ENCODE measurements at places on chromosomes 7 and 10.

DNA sequence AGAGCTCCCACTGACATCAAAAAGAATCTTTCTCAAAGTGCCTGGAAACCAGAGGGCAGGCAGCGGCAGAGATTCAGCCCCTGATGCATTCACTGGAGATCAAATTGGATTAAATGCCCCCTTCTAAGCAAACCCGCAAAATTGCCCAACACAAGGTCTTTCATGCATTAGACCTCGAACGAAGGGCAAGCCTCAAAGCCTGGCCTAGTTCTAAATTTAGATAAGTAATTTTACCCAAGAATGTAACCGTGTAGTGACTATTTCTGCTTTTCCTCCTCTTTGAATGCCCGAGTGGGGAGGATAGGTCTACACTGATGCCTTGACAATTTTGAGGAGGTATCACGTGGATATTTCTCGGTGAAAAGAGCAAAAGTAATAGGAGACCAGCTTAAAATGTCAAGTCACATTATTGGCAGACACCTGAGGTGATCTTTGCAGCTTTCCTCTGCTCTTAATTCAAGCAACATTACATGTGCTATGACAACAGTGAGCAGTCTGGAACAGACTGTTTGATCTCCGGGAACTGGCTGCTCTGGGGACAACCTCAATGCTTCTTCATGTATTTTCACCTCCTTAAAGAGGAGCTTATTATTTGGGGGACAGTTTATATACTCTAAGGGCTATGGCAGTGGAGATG, 1263.5 kb upstream of the AUTS2 start:
- DNase-seq = no peak

GRCh38 chr10:112383325-112383724, 9.4 kb downstream of the ACSL5 start:
- DNase-seq = no peak

GRCh38 chr7:36736090-36736898, 12.0 kb upstream of the AOAH start:
- DNase-seq = no peak

DNA sequence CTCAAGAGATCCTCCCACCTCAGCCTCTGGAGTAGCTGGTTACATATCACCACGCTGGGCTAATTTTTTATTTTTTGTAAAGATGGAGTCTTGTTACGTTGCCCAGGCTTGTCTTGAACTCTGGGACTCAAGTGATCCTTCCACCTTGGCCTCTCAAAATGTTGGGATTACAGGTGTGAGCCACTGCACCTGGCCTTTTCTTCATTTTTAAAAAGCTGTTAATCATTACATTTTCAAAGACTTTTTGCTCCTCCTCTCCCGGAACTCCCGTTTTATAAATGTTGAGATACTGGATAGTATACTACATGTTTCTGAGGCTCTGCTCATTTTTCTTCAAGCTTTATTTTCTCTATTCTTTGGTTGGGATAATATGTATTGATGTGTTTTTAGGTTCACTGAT, 16.4 kb downstream of the AOAH start:
- no peak for DNase-seq

GRCh38 chr10:30974773-30975415, 56.8 kb downstream of the ZNF438 start:
- DNase-seq = no peak

DNA sequence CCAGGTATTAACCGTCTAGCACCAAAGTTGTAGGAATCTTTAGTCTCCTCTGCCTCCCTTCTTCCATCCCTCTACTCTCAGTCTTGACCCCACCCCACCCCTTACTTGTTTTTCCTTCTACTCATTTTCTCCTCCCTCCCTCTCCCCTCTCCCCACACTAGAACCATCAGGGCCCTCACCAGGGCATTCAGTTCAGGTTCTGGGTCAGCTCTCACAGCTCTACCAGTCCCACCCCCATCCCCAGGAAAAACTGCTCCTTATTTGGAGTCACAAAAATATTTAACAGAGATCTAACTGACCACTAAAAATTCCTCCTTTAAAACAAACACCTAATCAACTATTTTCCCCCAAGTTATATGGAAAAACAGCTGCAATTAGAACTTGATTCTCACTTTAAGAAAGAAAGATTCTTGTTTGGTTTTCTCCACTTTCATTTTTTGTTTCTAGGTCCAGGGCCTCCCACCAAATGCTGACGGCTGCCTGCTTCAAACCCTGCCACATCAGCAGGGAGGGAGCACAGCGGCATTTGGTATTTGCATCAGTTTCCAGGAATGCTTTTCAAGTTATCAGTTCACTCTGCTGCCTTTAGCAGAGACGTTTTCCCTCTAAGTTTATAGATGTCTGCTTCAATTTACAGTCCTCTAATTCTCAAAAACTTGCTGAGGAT, 2.8 kb upstream of the COL1A2 start:
- DNase-seq = no peak

- peak; percentile 27 for DNase-seq
These were observed 11.0 kb downstream of the RASGEF1A start for GRCh38 chr10:43255634-43256431.

DNA sequence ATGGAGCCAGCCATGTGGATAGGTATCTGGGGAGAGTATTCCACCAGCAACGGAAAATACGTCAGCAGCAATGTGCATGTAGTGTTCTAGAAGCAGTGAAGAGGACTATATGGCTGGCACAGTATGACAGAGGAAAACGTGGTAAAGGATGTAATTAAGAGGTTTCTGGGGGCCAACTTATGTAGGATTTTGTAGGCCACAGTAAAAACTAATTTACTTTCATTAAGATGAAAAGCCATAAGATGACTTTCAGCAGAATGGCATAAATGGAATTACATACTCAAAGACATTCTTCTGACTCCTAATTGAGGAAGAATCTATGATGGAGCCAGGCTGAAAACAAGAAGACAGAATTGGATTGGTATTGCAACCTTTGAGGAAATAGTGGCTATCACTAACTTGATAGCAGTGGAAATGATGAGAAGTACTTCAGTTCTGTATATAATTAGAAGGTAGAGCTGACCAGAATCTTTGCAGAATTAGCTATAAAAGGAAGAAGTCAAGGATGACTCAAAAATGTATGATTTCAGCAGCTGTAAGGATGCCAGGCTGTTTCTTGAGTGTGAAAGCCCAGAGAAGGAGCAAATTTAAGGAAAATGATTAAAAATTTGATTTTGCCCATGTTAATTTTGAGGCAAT, 156.7 kb downstream of the MBL2 start:
- no peak for DNase-seq

- no peak for DNase-seq
These were observed 136.1 kb downstream of the NEURL1 start for GRCh38 chr10:103629581-103629980.

DNA sequence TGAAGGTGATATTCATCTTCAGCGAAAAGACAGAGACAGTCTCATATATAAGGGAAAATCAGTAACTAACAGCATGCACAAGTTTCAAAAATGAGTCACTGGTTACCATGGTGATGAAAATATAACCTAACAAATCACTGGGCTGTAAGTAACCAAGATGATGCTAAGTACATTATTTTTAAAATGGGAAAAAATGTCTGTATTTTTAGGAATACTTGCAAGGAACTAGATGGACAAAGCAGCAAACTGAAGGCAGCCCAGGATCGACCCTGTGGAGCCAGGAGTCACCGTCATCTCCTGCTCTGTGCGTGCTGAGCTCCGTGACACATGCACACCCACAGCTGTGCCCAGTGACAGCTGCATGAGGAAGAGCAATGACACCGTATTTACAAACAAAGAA, 137.3 kb downstream of the ELMO1 start:
- no peak for DNase-seq

DNA sequence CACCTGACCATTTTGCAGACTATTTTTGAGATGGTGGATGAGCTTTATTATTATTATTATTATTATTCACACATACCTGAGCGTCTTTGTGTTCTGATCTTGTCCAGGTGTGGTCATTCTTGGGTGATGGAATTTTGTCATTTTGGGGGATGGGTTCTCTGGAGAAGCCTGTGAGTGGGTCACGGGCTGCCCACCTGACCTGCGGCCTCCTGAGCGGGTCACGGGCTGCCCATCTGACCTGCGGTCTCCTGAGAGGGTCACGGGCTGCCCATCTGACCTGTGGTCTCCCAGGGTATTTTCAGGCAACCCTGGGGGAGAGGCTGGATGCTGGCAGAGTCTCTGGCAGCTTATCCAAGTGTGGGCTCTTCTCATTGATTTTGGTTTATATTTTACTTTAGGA, 7.3 kb downstream of the SCART1 start:
- DNase-seq = no peak

- DNase-seq = no peak
These were observed 77.2 kb upstream of the FZD1 start for GRCh38 chr7:91187061-91187460.

GRCh38 chr10:42476101-42476500, 162.3 kb downstream of the ZNF33B start:
- DNase-seq = no peak

GRCh38 chr7:50140688-50141087, 47.6 kb upstream of the ZPBP start:
- DNase-seq = no peak

GRCh38 chr10:53022611-53023088, 250.1 kb upstream of the MBL2 start:
- no peak for DNase-seq

GRCh38 chr7:18425838-18426445, 69.6 kb upstream of the HDAC9 start:
- no peak for DNase-seq

GRCh38 chr10:114877301-114877644, 55.7 kb downstream of the FHIP2A start:
- DNase-seq = no peak

DNA sequence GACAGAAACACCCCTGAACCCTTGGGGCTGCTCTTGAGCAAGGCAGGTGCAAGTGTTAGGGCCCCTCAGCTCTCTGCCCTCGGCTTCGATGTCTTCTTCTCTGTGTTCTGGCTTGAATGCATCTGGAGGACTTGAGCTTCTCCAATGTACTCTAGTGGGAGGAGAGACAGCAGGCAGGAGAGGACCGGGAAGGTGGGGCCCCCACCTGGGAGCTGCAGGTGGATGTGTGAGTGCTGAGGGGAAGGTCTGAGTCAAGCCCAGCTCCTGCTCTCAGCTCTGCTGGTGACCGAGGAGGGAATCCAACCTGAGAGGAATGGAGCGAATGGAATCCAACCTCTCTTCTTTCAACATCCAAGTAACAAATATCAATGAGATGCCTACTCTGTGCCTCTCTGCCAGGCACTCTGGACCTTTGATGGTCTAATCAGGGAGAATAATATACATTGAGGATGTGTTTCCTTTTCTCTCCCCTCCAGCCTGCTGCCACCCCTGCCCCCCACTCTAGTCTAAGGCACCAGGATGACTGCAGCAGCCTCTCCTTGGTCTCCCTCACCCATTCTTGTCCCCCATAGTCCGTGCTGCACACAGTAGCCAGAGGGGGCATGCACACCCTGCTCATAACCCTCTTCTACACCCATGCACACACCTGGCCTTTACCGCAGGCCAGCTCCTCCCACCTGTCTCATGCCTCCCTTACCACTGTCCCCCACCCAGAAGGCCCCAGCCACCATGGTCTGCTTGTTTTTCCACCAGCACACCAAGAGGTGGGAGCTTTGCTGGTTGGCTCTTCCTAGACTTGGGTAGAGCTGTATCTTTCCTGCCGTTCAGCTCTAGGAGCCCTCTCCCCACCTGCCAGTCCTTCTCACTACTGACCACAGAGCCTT, 13.6 kb downstream of the TBATA start:
- no peak for DNase-seq

DNA sequence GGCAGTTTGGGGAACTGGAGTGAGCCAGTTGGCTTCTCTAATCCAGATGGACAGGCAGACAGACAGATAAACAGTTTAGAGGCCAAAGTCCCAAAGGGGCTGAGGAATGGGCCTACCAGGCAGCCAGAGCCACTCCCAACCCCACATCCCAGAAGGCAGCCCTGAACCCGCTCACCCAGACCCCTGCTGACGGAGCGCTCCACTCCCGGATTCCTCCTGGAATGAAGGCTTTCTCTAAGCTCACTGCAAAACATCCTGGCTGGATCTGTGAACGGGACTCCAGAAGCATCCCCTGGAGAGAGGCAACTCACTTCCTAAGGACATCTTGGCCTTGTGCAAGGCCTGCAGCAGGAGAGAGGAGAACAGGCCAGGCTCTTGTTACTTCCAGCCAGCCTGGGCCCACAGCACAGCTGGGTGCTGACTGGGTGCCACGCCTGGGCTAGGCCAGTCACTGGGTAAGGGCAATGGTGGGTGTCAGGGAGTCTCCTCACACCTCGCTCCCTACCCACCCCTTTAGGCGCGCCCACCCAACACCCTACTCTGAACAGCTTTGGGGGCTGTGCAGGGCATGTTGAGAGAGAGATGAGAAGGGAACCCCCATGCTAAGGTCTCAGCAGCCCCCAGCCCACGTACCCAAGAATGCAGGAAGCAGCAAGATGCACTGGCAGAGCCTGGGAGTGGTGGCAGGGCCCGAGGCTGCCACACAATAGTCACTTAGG, 168.6 kb upstream of the ZMIZ1 start:
- DNase-seq = no peak

DNA sequence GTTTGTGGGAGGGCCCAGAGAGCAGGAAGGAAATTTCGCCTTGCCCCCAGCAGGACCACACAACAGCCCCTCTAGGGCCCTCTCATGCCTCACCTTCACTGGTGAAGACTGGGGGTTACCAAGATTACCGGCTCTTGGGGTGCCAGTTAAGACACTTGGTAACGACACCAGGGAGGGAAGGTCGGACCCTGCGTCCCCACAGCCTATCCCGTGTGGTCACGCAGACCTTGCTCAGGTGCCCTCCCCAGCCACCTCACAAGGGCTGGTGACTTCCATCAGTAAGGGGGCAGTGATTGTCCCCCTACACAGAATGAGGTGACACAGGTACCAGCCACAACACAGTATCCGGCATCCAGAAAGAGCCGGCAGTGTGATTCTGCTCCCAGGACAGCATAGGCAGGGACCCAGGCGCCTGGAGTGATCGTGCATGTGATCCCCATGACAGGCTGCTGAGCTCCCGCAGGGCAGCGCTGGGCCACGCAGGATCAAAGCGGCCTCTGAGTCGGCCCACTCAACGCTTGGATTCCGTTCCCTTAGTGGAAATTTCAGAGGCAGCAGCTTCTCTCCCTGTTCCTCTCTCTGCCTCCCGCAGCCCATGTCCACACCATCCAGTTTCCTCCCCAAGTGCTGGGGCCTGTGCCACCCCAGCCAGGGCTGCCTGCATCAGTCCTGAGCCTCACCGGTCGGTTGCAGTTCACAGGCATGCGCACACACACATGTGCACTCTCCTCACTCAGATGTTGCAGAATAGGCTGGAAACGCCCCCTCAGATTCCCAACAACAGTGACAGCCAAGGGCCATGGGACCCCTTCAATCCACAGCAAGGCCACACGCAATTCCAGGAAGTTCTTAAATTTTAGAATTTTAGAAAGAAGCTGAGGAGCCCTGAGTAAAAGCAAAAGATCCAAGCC, 35.8 kb downstream of the CAMK2B start:
- no peak for DNase-seq

- peak; percentile 51 for DNase-seq
These were observed 42.4 kb downstream of the CCNY start for GRCh38 chr10:35378541-35379210.

GRCh38 chr10:88466786-88467185, 116.3 kb downstream of the RNLS start:
- no peak for DNase-seq

GRCh38 chr10:29408847-29409240, 120.0 kb downstream of the LYZL1 start:
- DNase-seq = no peak

Measured in KBM-7 (cell line).